ENCODE measurements at places on chromosomes 4 and X. TPM values are rescaled to one million over a fixed set of nuclear protein-coding genes. Genes with fewer than 3 reads are reported as not detected.

CT45A3 gene
- not detected for total RNA-seq

DNA sequence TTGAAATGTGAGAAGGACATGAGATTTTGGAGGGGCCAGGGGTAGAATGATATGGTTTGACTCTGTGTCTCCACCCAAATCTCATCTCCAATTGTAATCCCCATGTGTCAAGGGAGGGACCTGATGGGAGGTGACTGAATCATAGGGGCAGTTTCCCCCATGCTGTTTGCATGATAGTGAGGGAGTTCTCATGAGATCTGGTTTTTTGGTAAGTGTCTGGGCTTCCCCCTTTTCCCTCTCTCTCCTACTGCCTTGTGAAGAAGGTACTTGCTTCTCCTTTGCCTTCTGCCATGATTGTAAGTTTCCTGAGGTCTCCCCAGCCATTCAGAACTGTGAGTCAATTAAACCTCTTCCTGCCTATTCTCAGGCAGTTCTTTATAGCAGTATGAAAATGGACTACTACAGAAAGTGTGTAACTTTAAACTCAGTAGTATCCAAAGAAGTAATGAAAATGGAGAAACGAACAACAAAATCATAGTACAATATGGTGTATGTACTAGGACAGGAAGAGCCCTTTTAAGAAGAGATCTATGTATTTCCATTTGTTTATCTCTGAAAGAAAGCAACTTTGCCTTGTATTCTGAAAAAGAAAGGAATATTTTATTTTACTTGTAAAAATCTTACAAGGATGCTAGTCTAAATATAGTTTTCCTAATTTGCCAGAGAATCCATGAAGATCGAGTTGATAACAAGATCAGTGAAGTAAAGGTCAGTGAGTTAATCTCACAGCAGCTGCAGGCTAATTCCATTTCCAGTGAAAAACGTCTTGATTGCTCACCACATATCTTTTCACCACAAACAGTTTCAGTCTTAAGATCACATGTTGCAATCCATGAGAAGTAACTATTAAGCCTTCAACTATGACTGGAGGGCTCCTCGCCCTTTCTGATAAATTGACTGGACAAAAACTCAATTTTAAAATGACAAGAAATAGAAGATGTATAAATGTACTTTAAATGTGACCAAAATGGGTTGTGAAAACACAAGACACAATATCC, 20.5 kb downstream of the PKD2 start:
- peaks cover 51% of the 10 kb centered on the region for H3K36me3 ChIP-seq
- no peak overlapping the region for H3K27ac ChIP-seq
- no peak overlapping the region for H3K4me3 ChIP-seq
- no peaks in the 10 kb centered on the region for H3K4me1 ChIP-seq
- no peak for DNase-seq
- no peaks in the 10 kb centered on the region for H3K27me3 ChIP-seq

GRCh38 chr4:154528869-154529268, 21.3 kb downstream of the PLRG1 start:
- H3K4me3 ChIP-seq, result no peak overlapping the region
- DNase-seq, result no peak
- H3K36me3 ChIP-seq, result no peaks in the 10 kb centered on the region

- no peak for DNase-seq
- no peaks in the 10 kb centered on the region for H3K36me3 ChIP-seq
- no peaks in the 10 kb centered on the region for H3K4me1 ChIP-seq
- no peak overlapping the region for H3K4me3 ChIP-seq
- H3K27me3 ChIP-seq, result no peaks in the 10 kb centered on the region
Measured at GRCh38 chr4:14149176-14150053, 521.9 kb upstream of the BOD1L1 start.

ANKRD17 gene
- total RNA-seq, result 65.4 TPM

GRCh38 chr4:112023402-112023950, 121.8 kb upstream of the FAM241A start:
- H3K4me1 ChIP-seq, result peaks cover 8% of the 10 kb centered on the region
- H3K4me3 ChIP-seq, result no peak overlapping the region
- H3K27me3 ChIP-seq, result no peaks in the 10 kb centered on the region
- no peak overlapping the region for H3K27ac ChIP-seq
- H3K36me3 ChIP-seq, result no peaks in the 10 kb centered on the region
- no peak for DNase-seq

DNA sequence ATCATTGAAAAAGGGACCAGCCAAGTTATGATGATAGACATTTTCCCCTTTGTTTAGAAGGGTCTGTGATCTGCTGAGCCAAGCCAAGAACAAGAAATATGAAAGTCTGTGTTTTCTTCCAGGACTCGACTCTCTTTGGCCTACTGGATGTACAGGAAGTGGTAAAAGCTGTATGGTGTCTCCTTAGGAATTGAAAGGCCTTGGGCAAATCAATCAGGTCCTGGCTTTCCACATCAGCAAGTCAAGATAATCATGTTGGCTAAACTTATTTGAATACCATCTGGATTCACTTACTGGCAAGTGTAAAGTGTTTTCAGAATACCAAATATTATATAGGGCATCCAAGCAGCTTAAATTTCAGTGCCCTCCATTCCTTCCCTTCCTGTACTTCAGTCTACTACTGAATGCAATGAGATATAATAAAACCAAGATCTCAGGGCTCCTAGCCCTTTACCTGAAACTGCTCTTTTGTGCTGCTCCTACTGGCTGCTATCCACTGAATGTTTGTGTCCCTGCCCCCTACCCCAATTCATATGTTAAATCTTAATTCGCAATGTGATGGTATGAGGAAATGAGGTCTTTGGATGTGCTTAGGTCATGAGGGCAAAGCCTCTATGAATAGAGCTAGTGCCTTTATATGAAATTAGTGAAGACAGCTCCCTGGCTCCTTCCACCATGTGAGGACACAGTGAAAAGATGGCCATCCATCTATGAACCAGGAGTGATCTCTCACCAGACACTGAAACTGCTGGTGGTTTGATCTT, 578.0 kb downstream of the SPRY1 start:
- DNase-seq, result no peak
- no peak overlapping the region for H3K4me3 ChIP-seq
- H3K27me3 ChIP-seq, result no peaks in the 10 kb centered on the region
- H3K4me1 ChIP-seq, result no peaks in the 10 kb centered on the region
- no peaks in the 10 kb centered on the region for H3K36me3 ChIP-seq

CLDN34 gene
- 0.47 TPM for total RNA-seq

DNA sequence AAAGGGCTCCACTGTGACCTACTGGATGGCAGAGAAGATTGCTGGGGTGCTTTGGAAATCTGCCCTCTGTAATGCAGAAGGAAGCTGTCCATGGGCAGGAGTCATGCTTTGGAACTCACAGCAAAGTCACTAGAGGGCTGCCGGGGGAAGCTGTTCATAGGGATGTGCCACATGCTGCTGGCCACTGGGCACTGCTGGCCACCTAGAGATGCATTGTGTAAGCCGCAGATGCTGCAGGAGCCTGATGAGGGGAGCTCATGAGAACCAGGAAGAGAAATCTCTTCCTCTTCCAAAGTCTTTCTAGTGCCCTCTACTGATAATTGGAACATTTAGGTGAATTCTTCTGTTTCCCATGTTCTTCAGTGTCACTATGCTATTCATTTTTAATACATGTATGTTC, 31.2 kb upstream of the UXT start:
- H3K36me3 ChIP-seq, result no peaks in the 10 kb centered on the region
- no peaks in the 10 kb centered on the region for H3K4me1 ChIP-seq
- DNase-seq, result no peak

GRCh38 chrX:19912-20571, 261.1 kb upstream of the PLCXD1 start:
- H3K4me3 ChIP-seq, result peak overlapping the region; percentile 67
- peak; percentile 51 for DNase-seq
- no peaks in the 10 kb centered on the region for H3K36me3 ChIP-seq
- H3K27me3 ChIP-seq, result no peaks in the 10 kb centered on the region

DNA sequence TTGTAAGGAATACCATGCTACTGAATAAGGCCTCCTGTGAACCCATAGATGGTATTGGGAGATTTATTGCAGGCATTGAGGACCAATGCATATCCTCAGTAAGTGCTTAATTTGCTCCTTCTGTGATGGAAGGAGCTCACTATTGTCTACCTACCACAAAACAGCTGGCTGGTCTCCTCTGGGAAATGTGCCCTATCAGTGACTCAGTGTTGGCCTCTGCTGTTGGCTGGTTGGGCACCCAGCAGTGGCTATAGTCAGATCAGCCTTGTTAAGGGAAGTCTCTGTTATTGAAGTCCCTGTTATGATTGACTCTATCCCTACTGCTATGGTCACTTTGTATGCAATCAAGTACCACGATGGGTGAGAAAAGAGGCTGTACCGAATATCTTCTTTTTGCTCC, 27.5 kb upstream of the OTUD4 start:
- H3K4me3 ChIP-seq, result no peak overlapping the region
- H3K27me3 ChIP-seq, result no peaks in the 10 kb centered on the region
- no peaks in the 10 kb centered on the region for H3K36me3 ChIP-seq

DNA sequence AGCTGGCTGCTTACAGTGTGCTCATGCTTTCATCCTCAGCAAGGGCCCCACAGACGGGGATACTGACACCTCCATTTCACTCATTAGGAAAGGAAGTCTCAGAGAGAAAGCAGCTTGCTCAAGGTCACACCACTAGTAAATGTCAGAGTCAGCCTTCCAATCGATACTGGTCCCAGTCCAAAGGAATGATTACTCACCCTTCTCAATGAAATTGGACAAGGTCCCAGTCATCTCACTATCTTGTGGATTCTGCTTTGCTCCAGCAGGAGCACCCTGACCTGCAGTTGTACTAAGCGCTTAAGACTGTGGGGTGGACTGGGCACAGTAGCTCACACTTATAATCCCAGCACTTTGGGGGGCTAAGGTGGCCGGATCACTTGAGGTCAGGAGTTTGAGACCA, 132.2 kb upstream of the SLC34A2 start:
- no peak overlapping the region for H3K4me3 ChIP-seq
- no peaks in the 10 kb centered on the region for H3K36me3 ChIP-seq
- H3K4me1 ChIP-seq, result no peaks in the 10 kb centered on the region
- no peaks in the 10 kb centered on the region for H3K27me3 ChIP-seq

DNA sequence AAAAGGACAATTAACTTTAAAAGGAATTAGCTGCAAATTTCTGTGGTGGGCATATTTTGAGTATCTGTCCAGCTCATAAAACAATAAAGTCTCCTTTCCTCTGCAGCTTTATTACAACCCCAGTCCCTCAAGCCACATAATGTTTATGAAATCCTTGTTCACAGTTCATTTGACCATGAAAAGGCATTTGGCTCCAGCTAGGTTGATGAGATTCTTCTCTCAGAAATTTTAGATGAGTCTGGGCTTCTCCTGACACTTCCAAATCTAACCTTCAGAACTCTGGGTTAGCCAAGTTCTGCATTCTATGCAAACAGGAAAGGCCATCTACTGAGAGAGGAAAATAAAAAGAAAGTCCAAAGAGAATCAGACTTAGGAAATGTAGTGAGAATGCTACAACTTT, 156.8 kb downstream of the GRXCR1 start:
- no peak for DNase-seq
- H3K36me3 ChIP-seq, result no peaks in the 10 kb centered on the region
- H3K27ac ChIP-seq, result no peak overlapping the region
- H3K4me3 ChIP-seq, result no peak overlapping the region
- H3K4me1 ChIP-seq, result no peaks in the 10 kb centered on the region
- no peaks in the 10 kb centered on the region for H3K27me3 ChIP-seq

DNA sequence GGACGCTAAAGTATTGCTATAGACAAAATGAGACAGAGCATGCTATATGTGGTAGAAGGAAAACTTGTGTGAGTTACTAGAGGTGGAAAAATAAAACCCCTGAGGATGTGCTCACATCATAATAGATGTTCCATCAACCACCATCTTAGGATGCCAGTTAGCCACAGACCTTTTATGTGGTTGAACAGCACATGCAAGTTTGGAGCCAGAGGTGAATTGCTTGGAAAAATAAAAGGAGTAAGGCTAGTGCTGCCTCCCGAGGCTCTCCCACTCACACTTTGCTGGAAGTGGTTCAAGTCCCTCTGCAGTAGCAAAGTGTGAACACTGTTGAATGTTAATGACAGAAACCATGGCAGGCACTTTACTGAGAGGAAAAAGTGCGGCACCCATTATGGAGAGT, 39.4 kb upstream of the PPARGC1A start:
- no peaks in the 10 kb centered on the region for H3K27me3 ChIP-seq
- H3K27ac ChIP-seq, result no peak overlapping the region
- no peaks in the 10 kb centered on the region for H3K36me3 ChIP-seq
- H3K4me3 ChIP-seq, result no peak overlapping the region

DDX53 gene
- total RNA-seq, result not detected

DNA sequence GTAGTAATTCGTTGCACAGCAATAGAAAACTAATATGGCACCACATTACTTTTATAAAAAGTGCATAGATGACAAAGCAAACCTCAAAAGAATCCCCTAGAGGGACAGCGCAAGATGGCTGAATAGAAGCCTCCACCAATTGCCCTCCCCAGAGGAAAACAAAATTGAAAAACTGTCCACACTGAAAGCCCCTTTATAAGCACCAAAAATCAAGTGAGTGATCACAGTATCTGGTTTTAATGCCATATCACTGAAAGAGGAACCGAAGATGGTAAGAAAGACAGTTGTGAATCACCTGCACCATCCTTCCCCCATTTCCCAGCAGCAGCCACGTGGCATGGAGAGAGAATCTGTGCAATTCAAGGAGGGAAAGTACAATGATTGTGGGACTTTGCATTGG, 522.2 kb downstream of the GLUD2 start:
- no peaks in the 10 kb centered on the region for H3K36me3 ChIP-seq
- H3K27ac ChIP-seq, result no peak overlapping the region
- DNase-seq, result no peak
- H3K4me3 ChIP-seq, result no peak overlapping the region

CT45A1 gene
- total RNA-seq, result not detected
